ENCODE measurements at places on chromosomes 12 and 14.

DNA sequence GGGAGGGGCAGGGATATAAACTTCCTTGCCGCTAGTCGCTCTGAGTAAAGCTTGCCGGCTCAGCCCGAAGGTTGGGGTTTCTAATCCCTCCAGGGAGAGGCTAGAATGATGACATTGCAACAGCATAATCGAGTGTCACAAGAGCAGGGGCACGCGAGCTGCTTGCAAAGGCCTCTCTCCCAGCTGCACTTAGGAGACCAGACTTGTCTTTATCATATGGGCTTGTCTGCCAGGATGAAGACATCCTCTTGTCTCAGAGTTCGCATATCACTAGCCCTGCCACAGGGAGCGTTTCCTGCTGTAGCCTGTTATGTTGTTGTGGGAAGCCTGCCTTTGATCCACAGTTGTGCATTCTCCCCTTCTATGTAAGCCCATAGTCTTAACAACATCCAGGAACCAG lies 180.0 kb downstream of the ESR2 start:
- ATAC-seq = no peak

GRCh38 chr14:61145034-61145902 lies 135.9 kb downstream of the TMEM30B start:
- peak; percentile 84 for ATAC-seq

DNA sequence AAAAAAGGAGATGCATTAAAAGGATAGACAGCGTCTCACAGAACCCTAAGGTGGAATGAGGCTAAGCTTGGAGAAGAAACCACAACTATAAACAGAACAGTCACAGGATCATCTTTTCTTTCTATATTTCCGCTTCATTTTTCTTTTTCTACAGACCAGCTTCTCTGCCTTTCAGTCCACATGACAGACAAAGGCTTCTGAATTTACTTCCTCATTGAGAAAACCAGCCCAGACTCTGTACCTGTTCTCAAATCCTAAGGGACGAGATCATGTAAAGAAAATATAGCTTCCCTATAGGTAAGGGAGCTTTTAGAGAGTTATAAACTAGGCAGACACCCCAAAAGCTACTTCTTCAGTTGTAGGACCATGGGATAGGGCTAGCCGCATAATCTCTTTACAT lies 17.4 kb downstream of the SGPP1 start:
- ATAC-seq = no peak

- ATAC-seq = peak; percentile 81
These were observed 159.3 kb downstream of the TTC8 start for GRCh38 chr14:88983755-88984154.

DNA sequence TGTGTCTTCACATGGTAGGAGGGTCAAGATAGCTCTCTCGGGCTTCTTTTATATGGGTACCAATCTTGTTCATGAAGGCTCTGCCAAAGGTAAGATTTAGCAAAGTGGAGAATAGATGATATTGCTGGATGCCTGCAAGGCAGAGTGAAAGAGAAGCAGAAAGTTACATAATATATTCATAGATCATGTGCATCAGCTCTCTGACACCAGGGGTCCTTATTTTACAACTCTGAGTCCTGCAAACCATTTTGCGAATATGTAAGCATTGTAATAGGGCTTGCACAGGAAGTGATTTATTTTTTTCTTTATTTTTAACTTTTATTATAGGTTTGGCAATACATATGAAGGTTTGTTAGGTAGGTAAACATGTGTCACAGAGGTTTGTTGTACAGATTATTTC lies 31.8 kb downstream of the CRADD start:
- ATAC-seq = no peak

DNA sequence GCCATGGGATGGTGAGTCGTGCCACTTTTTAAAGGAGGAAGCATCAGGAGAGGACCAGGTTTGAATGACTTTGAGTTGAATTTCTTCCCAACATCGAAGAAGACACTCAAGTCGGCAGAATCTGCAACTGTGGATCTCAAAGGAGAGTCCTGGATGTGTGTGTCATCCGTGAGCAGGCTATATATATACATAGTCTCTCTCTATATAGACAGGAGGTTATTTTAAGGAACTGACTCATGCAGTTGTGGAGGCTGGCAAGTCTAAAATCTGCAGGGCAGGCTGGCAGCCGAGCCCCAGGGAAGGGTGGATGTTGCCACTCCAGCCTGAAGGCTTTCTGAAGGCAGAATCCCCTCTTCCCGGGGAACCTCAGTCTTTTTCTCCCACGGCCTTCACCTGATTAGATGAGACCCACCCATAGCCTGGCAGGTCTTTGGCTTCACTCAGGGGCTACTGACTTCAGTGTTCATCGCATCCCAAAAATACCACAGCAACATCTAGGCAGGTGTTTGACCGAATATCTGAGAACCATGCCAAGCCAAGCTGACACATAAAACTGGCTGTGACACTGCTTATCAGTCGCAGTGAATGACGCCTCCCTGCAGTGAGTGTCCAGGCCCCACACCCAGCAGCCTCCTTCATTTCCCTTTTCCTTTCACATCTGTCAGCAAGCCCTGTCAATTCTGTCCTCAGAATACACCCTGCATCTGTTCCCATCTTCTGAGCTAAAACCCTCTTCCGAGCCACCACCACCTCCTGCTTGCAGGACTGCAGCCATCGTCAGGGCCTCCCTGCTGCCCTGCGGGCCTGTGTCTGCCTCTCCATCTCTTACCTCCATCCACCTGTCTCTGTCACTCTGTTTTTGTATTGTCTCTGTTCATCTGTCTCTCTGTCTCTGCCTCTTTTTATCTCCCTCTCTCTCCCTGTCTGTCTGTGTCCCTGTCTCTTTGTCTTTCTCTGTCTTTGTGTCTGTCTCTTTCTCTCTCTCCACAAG lies 54.0 kb downstream of the ZNF664 start:
- ATAC-seq = peak; percentile 84

GRCh38 chr12:75259143-75259542 lies 49.5 kb upstream of the KCNC2 start:
- no peak for ATAC-seq

GRCh38 chr14:67638642-67639041 lies 18.9 kb downstream of the ARG2 start:
- no peak for ATAC-seq

DNA sequence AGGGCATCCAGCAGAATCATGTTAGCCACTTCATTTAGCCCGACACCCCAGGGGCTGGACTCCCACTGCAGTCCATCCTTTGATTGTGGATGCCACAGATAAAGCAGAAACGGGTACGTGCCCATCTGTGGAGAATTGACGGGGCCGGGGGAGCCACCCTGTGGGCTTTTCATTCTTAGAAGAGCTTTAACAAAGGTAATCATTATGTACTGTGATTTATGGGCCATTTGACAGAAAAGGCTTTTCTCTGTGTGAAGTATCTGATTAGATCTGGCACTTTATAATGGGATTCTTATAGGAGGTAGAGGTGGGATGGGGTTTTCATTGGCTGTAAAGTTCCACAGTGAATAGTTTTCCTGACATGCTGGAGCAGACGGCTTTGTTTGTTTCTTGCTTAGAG lies 40.4 kb downstream of the AACS start:
- no peak for ATAC-seq

DNA sequence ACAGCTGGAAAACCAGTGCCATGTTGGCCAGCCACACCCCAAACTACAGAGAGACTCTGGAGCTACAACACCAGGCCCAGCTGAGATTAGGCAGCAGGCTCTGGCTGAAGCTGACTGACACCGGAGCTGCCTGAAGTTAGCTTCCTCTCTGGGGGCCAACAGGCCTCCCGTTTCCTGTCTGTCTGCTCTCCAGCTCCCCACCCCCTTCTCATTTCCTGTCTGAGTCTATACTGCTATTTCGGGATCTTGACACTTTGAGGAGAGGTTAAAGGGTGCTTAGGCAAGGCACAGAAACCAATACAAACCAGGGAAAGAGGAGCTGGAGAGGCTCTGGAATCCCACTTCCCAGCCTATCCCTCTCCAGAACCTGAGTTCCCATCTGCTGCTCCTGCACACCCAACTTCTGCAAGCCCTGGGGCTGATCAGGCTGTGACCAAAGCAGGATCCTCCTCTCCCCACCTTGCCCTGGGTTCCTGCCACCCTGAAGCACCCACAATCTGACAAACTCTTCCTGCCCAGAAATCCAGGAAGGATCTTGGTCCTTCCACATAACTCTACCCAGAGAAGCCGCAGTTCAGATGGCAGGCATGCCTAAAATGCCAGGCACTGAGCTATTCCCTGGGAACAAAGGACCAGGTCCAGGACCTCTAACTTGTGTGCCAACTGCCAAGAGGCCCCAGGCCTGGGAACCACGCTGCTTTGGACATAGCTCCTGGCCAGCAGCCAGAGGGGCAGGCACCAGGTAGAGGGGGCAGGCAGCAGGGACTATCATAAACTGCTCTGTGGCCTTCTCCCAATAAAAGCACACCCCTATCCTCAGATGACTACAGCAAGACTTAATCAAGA lies 39.9 kb downstream of the PRPF40B start:
- peak; percentile 91 for ATAC-seq

- ATAC-seq = no peak
These were observed 47.4 kb upstream of the PARP11 start for GRCh38 chr12:3920351-3921150.

DNA sequence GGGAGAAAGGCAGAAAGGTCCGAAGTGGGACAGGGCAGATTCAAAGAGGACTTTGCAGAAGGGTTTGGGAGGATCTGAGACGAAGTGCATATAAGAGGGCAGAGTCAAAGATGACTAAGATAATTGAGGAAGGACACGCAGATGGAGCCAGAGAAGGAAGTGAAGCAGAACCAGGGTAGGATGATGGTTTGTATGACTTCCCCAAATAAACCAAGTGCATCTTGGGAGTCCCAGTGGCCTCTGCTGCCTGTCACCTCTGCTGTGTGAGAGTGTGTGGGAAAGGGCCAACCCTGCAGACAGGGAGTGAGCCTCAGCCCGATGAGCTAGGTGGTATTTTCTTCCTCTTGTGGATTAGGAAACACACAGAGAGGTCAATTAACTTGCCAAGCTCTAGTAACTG lies 36.8 kb downstream of the FLVCR2 start:
- no peak for ATAC-seq

GRCh38 chr14:36268121-36268520 lies 52.3 kb downstream of the MBIP start:
- ATAC-seq = no peak

- ATAC-seq = no peak
These were observed 132.4 kb upstream of the CNTN1 start for GRCh38 chr12:40559865-40560264.

DNA sequence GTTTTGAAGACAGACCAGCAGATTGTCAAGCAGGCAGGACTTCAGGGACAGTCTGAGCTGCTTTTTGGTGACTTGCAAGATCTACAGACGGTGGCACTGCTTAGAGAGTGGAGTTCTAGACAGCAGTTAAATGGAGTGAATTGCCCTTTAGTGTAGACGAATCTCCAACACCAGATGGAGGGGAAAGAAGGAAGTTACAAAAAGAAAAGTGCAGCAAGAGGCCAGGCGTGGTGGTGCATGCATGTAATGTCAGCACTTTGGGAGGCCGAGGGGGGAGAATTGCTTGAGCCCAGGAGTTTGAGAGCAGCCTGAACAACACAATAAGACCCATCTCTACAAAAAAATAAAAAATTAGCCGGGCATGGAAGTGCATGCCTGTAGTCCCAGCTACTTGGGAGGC lies 8.4 kb upstream of the HHIPL1 start:
- no peak for ATAC-seq

DNA sequence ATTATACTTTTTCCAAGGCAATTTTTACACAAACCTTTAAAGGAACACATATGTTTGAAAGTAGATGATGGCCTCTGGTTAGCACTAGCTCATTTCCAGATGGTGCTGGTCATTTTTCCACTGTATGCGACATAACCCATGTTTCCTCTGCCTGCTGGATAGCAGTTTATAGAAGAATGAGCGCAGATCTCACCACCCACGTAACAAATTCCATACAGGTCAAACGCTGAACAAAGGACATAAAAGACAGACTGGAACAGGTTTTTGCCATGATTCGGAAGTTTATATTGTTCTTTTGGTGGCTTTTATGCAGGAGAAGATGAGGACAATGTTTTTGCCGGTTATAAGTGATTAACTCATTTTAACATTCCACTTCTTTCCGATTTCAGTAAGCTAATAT lies 30.7 kb downstream of the PPP1R36 start:
- no peak for ATAC-seq

DNA sequence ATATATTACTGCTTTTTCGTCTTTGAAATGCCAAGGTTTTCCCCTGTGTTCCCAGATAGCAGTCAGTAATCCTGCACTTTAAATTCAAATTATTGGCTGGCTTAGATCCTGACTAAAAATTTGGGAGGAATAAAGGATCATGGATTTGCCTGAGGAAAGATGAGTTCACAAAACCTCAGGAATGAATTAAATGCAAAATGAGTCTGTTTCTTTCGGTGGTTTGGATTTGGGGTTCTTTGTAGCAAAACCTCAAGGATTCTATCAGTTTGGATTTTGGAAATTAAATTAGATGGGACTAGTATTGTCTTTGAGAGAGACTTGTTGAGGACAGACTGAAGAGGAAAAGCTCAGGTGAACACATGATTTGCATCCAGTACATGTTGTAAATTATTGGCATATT lies 36.1 kb downstream of the PPFIBP1 start:
- no peak for ATAC-seq

DNA sequence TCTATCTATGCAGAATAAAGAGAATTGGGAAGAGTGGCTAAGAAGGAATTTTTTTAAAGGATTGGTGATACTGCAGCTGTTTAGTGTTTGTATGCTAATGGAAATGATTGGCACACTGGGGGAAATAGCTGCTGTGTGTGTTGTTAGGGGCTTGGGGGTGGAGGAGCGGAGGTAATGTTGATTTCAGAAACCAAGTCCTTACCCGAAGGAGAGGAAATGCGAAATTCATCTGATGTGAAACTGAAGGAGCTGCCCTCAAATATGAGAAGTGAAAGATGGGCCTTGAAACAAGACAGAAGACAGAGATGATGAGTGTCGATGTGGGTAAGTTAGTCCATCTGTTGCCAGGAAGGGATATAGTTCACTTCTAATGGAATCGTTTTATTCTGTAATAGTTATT lies 21.2 kb upstream of the RNASE12 start:
- no peak for ATAC-seq

GRCh38 chr14:31271648-31272047 lies 64.1 kb upstream of the HECTD1 start:
- ATAC-seq = no peak

DNA sequence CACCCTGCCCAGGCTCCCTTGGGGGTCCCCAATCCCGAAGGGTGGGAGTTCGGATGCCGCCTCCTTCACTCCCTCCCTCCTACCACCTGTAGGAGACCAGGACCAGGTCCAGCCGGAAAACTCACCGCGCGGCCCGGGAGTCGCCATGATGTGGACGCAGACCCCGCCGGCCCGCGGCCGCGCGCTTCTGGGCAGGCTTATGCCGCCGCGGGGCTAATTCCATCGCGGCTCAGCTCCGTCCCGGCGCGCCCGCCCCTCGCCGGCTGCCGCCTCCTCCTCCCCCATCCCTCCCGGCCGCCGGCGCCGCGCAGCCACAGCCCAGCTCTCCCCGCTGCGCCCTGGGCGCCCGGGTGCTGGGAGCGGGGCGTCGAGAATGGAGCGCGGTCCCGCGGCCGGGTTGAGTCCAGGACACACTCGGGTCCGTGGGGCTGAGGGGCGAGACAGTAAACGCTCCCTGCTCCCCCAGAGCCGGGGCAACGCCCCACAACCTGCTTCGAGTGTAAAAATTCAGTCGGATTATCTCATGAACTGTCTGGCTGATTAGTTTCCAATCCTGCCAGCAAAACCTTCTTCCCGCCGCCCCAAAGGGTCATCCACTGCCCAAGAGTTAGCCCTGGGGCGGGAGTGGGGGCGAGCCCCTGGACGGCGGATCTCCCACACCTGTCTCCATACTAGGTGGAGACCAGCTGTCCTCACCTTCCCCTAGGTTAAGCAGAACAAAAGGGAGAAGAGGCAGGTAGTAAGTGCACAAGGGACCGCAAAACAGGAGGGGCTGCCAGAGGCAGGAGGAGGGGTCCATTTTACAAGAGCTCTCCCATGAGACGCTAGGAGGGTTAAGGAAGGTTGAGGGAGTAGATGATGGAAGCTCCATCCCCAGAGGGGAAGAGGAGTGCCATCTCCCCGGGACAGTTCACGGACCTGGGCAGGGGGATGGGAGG lies at the start of gene ANO2:
ANO2 (minus strand) TSS at position 189 of the 938 bp plus-strand sequence; CDS start at position 147, 42 bp downstream.
- ATAC-seq = peak; percentile 58

Data from SK-N-SH treated with all-trans-retinoic acid at 6 μM for 48 hours (cell line).